Activated CD4-positive, alpha-beta T cell treated with anti-CD3 and anti-CD28 coated beads, Interleukin-2, amount 50 U/mL, for 16 hours (primary cell): ENCODE measurements at places on chromosomes 5 and 9.

- no peak for DNase-seq
Measured at GRCh38 chr5:104498281-104498680, 935.7 kb upstream of the NUDT12 start.

DNA sequence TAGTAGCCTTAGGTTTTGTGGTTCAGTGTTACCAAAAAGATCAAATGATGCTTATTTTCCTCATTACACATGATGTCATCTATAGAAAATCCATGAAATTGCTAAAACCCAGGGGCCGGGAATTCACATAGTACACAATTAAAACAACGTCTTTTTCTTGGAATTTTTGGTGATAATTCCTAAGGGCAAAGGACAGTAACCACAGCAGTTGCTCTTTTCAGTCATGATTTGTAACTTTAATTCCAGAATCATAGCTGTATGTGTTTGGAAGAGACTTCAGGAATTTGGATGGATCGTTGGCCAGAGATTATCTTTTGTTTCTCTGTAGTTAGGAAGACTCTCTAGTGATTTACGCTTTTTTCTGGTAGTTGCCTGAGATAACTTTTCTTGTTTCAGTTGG, 748.7 kb downstream of the TLE4 start:
- DNase-seq, result no peak

DNA sequence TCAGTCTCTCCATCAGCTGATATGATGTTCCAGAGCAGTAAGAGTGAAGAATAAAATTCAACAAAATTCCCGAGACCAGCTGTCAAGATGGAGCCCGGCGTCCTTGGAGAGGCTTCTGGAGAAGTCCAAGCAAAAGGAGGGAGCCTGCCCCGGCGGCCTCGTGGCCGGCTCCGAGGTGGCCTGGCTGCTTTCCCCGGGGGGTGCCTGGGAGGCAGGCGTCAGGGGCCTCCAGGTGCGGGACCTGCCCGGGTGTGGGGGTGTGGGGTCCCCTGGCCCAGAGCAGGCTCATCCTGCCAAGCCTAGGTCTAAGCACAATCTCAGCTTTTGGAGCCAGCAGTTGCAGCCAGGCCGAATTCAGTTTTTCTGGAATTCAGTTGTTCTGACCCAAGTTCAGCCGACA, 122.6 kb upstream of the IQGAP2 start:
- DNase-seq, result no peak

GRCh38 chr9:70504834-70505233, 90.4 kb upstream of the KLF9 start:
- DNase-seq, result no peak

DNA sequence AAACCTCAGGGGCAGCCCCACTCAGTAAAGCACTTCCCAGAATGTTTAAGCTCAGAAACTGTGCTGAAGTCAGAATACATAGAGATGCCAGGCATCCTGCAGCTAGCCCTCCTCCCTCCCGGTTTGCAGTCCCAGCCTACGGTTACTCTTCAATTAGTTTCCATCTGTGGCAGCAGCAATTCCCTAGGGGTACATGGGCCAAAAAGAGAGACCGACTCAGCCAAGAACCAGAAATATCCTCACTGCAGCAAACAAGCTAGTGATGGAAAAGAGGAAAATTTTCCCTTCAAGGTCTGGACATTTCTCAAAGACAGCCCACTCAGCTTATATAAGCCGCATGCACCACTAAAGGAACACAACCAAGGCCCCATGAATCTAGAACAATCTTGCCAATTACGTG, 89.1 kb upstream of the PPP2R2B start:
- DNase-seq, result no peak

- no peak for DNase-seq
Measured at GRCh38 chr9:32533336-32533735, 7.3 kb upstream of the RIGI start.

DNA sequence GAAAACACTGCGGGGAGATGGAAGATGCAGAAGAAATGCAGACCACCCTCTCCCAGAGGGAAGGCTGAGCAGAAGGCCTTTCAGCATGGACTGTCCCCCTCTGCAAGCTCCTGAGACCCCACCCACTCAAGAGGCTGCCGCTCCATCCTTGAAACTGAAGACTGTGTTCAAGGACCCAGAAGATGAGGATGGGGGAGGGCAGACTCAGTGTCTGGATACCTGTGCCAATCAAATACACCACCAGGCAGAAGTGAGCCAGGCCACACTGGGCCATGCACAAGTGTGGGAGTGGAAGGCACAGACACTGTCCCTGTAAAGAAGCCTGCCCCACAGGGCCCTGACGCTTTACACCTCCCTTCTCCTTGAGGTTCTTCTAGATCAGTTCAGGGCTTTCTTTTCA, 40.0 kb upstream of the IPPK start:
- no peak for DNase-seq

- DNase-seq, result no peak
Measured at GRCh38 chr9:18238254-18238653, 235.7 kb upstream of the ADAMTSL1 start.

DNA sequence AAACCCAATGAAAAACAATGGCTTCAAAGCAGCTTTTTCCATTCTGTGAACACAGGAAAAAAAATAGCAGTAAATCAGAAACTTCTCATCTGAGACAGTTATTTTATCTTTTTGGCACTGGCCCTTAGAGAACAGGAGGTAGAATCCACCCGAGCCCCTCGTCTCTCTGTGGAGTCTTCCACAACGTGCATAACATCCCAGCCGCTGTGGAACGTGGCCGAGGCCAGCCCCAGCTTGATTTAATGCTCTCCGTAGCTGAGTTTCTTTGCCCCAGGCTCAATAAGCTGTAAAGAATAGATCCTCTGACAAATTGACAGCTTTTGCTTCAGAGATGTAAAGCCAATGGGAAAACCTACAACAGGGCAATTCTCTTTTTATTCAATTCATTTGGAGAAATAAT, 107.9 kb upstream of the DAP start:
- no peak for DNase-seq

DNA sequence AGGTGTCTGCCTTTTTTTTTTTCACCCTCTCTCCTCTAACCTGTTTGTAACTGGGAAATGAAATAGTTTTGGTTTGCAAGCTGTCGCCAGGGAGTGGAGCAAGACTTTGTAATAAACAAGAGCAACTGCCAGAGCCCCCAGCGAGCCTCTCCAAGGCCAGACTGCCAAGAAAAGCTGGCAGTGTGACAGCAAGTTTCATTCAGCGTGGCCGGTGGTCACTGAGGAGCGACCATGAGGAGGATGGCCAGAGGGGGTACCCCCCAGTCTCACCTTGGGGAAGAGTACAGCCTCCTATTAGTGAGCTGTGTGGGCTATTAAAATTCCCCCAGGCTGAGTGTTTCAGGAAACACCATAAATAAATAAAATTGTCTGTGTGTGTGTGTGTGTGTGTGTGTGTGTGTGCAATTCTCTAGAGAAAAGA, 49.9 kb downstream of the ZFAND5 start:
- no peak for DNase-seq

- no peak for DNase-seq
Measured at GRCh38 chr9:85905957-85906356, 35.0 kb upstream of the NAA35 start.

DNA sequence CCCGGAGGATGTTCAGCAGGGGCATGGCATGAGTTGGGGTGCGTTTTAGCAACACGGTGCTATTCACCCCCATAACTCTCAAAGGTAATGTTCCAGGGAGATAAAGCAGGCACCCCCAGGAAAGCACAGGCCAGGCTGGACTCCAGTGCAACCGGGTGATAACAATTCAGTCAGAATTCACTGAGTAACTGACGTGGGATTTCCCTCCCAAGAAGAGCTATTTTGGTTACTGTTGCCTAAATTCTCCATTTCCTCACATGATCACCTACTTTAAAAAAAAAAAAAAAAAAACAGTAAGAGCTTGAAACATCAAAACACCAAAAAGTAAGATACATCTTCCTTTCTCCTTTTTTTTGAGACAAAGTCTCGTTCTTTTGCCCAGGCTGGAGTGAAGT, 137.6 kb upstream of the WWC1 start:
- DNase-seq, result no peak

GRCh38 chr5:109324931-109325330, 84.8 kb downstream of the PJA2 start:
- DNase-seq, result no peak

DNA sequence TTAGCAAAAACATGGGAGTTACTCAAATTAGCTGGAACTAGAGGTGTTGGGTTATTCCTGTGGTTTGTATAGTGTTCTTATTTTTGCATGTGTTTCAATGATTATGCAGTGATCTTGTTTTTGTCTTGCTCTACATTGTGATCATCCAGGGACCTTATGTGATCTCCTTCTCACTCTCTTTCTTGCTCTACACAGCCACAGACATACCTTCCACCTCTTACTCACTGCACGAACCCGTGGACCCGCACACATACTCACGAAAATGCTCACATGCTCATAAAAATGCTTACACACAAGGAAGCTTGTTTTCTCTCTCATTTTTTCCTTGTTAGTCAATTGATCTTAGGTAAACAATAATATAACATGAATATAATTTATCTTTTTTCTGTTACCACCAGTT, 187.1 kb downstream of the KDM4C start:
- DNase-seq, result no peak

- no peak for DNase-seq
Measured at GRCh38 chr5:179837076-179838011, 16.6 kb downstream of the SQSTM1 start.

DNA sequence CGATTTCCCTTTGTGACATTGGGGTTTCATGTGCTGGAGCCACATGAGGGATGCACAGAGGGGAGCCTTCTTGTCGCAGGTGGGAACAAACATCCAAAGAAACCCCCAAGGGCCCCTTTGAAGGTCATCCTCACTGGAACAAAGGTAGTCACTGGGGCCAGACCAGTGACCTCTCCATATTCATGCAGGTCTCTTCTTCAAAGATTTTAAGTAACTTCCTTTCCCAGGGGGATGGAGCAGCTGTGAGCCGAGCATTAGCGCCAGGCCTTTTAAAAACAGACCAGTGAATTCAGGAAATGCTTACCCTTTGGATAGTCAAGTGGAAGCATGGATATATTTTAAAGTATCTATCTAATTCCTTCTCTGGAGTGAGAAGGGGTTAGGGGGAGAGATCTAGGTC, 33.0 kb downstream of the DAPK1 start:
- DNase-seq, result no peak

DNA sequence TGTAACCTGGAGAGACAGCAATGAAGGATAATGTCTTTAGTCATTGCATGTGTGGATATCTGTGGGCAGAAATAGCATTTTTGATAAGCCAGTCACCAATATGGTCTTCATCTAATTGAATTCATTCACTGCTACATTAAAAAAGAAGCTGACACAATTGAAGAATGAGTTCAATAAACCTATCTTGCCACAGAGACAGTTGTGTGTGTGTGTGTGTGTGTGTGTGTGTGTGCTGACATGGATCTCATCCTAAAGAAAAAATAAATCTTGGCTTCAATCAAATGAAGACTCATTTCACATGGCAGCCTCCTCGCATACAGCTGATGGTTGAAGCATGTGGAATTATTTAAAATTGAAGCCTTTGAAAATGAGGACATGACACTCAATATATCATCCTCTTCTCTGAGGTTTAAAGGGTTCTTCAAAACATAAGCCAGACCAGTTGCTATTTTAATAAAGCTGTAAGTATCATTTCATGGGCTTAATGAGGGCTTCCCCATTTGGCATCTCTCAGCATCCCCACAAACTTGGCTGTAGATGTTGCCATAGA, 118.5 kb upstream of the PTPN3 start:
- DNase-seq, result no peak

DNA sequence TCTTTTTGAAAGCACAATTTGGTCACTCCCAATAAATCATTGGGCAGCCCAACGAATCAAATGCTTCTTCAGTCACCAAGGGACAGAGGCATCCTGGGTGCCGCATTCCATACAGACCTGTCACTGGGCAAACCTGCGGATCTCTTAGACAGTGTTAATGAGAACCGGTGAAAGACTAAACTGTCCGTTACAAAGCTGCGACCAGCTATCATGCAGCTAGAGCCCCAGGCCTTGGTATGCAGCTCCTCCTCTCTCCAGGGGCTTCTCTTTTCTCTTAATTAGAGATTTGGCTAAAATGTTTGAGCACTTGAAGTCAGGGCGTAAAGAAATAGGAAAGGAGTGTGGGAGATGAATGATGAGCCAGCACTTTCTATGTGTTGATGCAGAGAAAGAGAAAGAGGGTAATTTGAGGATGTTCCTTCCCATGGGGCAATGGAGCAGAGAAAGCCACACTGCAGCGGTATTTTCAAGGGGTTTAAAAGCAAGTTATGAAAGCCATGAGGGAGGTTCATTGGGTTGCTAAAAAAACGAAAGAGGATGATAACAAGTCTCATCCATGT, 175.3 kb downstream of the RFK start:
- no peak for DNase-seq

- DNase-seq, result no peak
Measured at GRCh38 chr5:178180141-178180863, 6.9 kb downstream of the GMCL2 start.

DNA sequence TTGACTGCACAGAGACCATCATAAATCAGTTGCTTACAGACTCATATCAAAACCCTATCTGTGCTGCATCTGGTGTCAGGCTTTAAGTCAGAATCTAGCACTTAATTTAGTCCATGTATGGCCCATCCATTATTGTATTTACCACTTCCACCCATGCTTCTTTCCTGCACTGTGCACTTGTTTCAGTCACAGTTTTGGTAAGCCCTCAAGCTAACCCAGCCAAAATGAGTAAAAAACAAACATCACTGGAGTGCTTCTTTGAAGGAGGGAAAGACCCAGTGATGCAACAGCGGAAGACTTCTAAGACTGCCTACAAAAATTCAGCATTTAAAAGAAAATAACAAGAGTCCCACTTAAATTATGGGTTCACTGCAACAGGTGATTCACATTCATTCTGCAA, 69.0 kb downstream of the FGF10 start:
- DNase-seq, result no peak

GRCh38 chr9:87885484-87886189, 3.0 kb downstream of the SPATA31E1 start:
- DNase-seq, result no peak

DNA sequence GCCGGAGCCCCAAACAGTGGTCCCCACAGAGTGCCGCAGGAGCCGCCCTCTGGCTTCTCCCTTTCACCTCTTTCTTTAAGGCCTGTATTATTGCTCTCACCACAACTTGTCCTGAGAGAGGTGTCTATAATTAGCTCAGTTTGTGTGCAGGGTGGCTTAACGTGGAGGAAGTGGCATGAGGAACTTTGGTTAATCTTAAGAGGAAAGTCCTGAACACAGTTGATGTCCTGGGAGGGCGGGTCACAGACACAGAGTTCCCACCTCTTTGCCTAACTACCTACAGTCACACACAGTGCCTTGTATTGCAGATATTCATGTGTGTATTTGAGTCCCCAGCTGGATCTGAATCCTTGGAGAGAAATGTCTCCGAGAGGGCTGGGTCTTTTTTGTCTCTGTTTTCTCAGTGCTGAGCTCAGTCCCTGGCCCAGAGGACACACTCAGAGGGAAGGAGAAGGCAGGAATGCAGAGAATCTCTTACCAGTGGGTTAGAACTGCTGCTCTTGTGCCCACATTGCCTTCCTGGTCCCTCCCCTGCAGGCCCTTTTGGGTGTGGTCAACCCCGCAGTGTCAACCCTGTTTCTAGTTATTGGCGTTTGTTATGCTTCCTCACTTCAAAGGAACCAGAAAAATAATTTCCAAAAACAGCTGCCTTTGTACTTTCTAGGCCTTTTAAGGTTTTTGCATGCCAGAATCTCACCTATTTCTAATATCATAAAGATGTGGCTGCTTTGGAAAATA, 392.5 kb downstream of the KDM4C start:
- DNase-seq, result no peak
